Activated T-cell treated with anti-CD3 and anti-CD28 coated beads, Interleukin-2, amount 50 U/mL, for 72 hours (primary cell): ENCODE measurements at places on chromosomes 2 and 18. TPM values are rescaled to one million over a fixed set of nuclear protein-coding genes. Genes with fewer than 3 reads are reported as not detected.

DYNAP gene
- not detected for total RNA-seq

- H3K27ac ChIP-seq = no peak overlapping the region
- no peak overlapping the region for H3K4me3 ChIP-seq
- H3K27me3 ChIP-seq = peaks cover 41% of the 10 kb centered on the region
These were observed 393.5 kb downstream of the MTX2 start for GRCh38 chr2:176662753-176663152.

DNA sequence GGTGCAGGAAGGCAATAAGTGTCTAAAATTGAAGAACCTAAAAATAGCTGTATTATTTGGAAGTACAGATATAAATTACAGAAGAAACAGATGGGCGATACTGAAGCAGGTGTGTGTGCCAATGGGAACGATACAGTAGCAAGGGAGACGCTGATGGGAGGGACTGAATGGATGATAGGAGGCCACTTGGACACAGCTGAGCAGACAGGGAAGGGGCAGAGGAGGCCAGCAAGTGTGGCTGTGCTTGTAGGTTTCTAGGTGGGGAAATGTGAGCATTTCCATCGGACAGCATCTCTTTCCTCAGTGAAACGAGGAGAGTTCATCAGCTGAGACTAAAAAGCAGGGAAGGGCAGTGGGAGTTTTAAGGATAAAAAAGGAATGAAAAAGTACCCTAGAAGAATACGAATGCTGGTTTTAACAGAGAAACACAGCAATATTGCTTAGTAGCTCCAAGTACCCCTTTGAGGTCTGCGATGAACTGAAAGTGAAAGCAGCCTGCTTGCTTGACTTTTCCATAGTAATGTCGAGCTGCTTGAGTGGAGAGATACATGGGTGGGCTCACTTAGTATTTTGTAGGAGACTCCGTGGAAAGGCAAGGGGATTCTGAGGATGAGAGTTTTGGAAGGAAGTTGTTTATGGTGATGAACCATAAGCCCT is 91.7 kb upstream of the EPC2 start:
- no peak overlapping the region for H3K27ac ChIP-seq
- H3K36me3 ChIP-seq = no peaks in the 10 kb centered on the region
- no peaks in the 10 kb centered on the region for H3K27me3 ChIP-seq
- peak; percentile 38 for DNase-seq
- H3K4me1 ChIP-seq = no peaks in the 10 kb centered on the region

- no peak overlapping the region for H3K4me3 ChIP-seq
- DNase-seq = no peak
- peaks cover 23% of the 10 kb centered on the region for H3K4me1 ChIP-seq
- no peaks in the 10 kb centered on the region for H3K27me3 ChIP-seq
These were observed 90.7 kb upstream of the ITGA6 start for GRCh38 chr2:172336681-172337080.

TUBA3E gene
- total RNA-seq = not detected

TMEM178A gene
- total RNA-seq = 1.9 TPM

DNA sequence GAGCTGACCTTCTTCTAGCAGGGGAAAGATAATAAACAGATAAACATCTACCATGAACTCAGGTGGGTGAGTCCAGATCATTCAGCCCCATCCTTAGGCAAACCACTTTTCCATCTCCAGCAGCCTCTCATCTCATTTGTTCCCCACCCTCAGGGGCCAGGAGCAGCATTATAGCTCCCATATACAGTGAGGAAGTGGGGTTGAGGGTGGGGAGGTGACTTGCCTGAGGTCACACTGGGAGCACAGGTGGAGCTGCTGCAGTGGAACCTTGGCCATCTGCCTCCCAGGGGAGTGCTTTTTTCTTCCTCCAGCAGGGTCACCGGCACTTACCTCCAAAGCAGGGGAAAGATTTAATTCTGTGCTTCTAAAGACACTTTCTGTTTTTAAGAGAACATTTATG is 212.5 kb upstream of the SMAD2 start:
- H3K4me3 ChIP-seq = no peak overlapping the region
- no peaks in the 10 kb centered on the region for H3K36me3 ChIP-seq
- H3K27ac ChIP-seq = no peak overlapping the region
- H3K27me3 ChIP-seq = peaks cover 41% of the 10 kb centered on the region
- H3K4me1 ChIP-seq = peaks cover 2% of the 10 kb centered on the region

- H3K36me3 ChIP-seq = peaks cover 13% of the 10 kb centered on the region
- no peak for DNase-seq
- no peaks in the 10 kb centered on the region for H3K27me3 ChIP-seq
- peaks cover 22% of the 10 kb centered on the region for H3K4me1 ChIP-seq
- no peak overlapping the region for H3K27ac ChIP-seq
- no peak overlapping the region for H3K4me3 ChIP-seq
These were observed 96.4 kb downstream of the CERS6 start for GRCh38 chr2:168552450-168552856.

GRCh38 chr2:23828986-23829385 is 97.9 kb downstream of the ATAD2B start:
- peaks cover 13% of the 10 kb centered on the region for H3K4me1 ChIP-seq
- no peak overlapping the region for H3K27ac ChIP-seq
- no peak for DNase-seq
- no peaks in the 10 kb centered on the region for H3K27me3 ChIP-seq

GRCh38 chr18:54561706-54562267 is 29.3 kb upstream of the DYNAP start:
- no peak overlapping the region for H3K27ac ChIP-seq
- no peaks in the 10 kb centered on the region for H3K4me1 ChIP-seq
- no peak for DNase-seq
- H3K36me3 ChIP-seq = no peaks in the 10 kb centered on the region

DNA sequence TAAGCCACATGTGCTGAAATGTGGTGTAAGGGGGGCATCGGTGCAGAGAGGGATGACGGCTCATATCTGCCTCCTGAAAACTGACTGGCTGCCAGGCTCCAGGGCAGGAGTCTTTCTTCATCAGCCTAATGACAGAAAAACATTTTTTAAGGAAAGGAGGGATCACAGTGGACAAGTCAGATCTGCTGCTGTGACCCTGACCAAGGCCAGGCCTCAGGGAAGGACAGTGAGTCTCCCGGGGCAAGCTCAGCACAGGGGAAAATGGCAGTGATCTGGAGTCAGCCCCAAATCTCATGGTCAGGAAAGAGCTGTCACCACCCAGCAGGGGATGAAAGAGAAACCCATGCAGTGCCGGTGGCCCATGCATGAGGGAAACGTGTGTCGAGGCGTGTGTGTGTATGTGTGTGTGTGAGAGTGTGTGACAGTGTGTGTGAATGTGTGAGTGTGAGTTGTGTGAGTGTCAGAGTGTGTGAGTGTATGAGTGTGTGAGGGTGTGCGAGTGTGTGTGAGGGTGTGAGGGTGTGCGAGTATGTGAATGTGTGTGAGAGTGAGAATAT is 134.5 kb downstream of the INHBB start:
- H3K36me3 ChIP-seq = no peaks in the 10 kb centered on the region
- no peaks in the 10 kb centered on the region for H3K4me1 ChIP-seq
- H3K4me3 ChIP-seq = no peak overlapping the region
- no peak overlapping the region for H3K27ac ChIP-seq
- H3K27me3 ChIP-seq = no peaks in the 10 kb centered on the region

ITGA4 gene
- total RNA-seq = 47.3 TPM

GRCh38 chr2:38380397-38381130 is 3.5 kb upstream of the ATL2 start:
- H3K36me3 ChIP-seq = no peaks in the 10 kb centered on the region
- no peak for DNase-seq
- no peaks in the 10 kb centered on the region for H3K27me3 ChIP-seq
- peak overlapping the region; percentile 11 for H3K4me3 ChIP-seq
- H3K27ac ChIP-seq = no peak overlapping the region

DNA sequence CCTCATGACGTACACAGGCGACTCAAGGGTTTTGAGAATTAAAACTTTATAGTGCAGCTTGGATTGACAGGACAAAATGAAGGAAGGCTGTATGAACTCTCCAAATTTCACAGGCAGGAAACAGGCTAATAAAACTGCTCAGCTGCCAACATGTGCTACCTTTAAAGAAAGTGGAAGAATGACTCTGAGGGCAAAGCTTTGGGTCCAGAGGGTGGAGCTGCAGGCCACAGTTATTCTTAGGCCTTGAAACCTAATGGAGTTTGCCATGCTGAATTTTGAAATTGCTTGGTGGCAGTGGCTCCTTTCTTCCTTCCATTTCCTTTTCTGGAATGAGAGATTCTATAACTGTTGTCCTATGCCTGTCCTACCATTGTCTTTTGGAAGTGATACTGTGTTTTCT is 34.8 kb downstream of the HAT1 start:
- H3K27ac ChIP-seq = no peak overlapping the region
- peaks cover 14% of the 10 kb centered on the region for H3K4me1 ChIP-seq
- H3K4me3 ChIP-seq = no peak overlapping the region
- H3K36me3 ChIP-seq = peaks cover 13% of the 10 kb centered on the region

GRCh38 chr2:105822186-105822585 is 77.5 kb downstream of the NCK2 start:
- peak overlapping the region; percentile 97 for H3K27ac ChIP-seq
- H3K4me3 ChIP-seq = peak overlapping the region; percentile 58
- H3K36me3 ChIP-seq = peaks cover 12% of the 10 kb centered on the region
- peak; percentile 32 for DNase-seq

DNA sequence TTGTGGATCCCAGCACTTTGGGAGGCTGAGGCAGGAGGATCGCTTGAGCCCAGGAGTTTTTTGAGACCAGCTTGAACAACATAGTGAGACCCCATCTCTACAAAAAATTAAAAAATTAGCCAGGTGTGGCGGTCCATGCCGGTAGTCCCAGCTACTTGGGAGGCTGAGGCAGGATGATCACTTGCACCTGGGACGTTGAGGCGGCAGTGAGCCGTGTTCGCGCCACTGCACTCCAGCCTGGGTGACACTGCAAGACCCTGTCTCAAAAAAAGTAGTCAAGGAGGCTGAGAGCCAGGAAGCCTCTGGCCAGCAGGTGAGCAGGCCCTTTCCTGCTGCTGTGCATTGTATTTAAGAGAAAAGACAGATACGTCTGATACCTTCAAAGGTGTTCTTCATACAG is 11.1 kb upstream of the PROC start:
- peaks cover 29% of the 10 kb centered on the region for H3K4me1 ChIP-seq
- no peaks in the 10 kb centered on the region for H3K36me3 ChIP-seq
- no peak for DNase-seq
- H3K27ac ChIP-seq = no peak overlapping the region
- peak overlapping the region; percentile 66 for H3K4me3 ChIP-seq

DNA sequence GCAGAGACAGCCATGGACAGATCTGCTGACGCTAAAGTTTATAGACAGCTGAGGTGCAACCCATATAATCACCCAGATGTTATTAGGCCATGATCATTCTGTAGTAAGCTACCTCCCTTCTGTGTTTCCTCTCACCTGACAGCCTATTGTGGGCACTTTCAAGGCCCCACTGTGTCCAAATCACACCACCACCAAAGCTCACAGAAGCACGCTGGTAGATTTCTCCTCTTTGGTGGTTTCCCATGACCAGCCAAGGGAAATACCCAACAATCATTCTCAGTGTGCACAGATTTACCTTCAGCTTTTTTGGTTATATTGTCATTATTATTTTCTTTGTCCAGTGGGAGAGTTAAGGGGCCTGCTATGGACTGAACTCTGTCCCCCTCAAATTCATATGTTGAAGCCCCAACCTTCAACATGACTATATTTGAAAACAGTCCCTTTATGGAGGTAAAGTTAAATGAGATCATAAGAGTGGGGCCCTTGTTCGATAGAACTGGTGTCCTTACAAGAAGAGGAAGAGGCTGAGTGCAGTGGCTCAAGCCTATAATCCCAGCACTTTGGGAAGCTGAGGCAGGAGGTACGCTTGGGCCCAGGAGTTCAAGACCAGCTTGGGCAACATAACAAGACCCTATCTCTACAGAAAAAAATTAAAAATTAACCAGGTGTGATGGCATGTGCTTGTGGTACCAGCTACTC is 74.0 kb upstream of the MSH6 start:
- H3K4me1 ChIP-seq = no peaks in the 10 kb centered on the region
- H3K4me3 ChIP-seq = no peak overlapping the region
- H3K27ac ChIP-seq = no peak overlapping the region
- DNase-seq = no peak

GRCh38 chr2:237638176-237638575 is 10.8 kb downstream of the LRRFIP1 start:
- H3K4me3 ChIP-seq = no peak overlapping the region
- DNase-seq = no peak
- H3K36me3 ChIP-seq = no peaks in the 10 kb centered on the region
- no peak overlapping the region for H3K27ac ChIP-seq

DNA sequence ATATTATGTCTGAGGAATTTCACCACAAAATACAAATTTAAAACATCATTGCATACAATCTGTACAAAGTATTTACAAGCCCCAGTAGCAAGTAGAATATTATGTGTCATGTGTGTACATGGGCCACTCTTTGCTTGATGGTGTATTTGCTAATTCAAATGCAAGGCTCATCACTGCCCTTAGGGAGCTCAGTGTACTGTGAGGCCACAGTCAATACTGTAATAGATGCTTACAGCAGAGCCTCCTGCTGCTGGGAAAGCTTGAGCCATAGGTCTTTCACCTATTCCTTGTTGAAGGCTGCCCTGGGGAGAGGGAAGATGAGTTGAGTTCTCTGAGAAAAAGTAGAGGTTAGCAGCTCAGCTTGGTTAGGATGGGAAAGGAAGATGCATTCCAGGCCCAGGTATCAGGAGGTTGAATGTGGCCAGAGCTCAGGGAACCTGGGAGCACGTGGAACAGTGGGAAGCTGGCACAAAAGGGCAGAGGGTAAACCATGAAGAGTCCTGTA is 189.6 kb downstream of the LRP1B start:
- H3K4me1 ChIP-seq = no peaks in the 10 kb centered on the region
- H3K27ac ChIP-seq = no peak overlapping the region
- DNase-seq = no peak

LCT gene
- 0.29 TPM for total RNA-seq

- no peaks in the 10 kb centered on the region for H3K36me3 ChIP-seq
- no peak overlapping the region for H3K4me3 ChIP-seq
- H3K27ac ChIP-seq = no peak overlapping the region
- H3K4me1 ChIP-seq = no peaks in the 10 kb centered on the region
- H3K27me3 ChIP-seq = peaks cover 8% of the 10 kb centered on the region
These were observed 41.8 kb downstream of the CFAP221 start for GRCh38 chr2:119586085-119586484.

DNA sequence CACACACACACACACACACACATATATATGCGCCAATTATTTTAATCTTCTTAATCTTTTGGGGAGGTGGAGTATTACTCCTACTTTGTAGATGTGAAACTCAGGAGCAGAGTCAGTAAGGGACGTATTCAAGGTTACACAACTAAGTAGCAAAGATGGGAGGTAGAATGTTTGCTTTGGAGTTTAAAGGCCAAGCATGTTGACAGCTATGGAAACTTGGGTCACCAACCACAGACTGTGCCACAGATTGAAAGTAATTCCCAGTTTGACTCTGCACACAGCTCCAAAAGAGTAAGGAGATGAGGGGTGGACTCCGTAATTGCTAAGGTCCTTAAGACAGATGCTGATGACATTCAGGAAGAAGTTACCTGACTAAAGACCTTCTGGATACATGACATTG is 124.8 kb upstream of the ITGB6 start:
- peak overlapping the region; percentile 15 for H3K27ac ChIP-seq
- H3K4me3 ChIP-seq = peak overlapping the region; percentile 57
- H3K27me3 ChIP-seq = peaks cover 4% of the 10 kb centered on the region
- DNase-seq = peak; percentile 24
- H3K36me3 ChIP-seq = peaks cover 2% of the 10 kb centered on the region

GRCh38 chr2:240921995-240922244 is 15.8 kb downstream of the CROCC2 start:
- H3K4me3 ChIP-seq = no peak overlapping the region
- no peak overlapping the region for H3K27ac ChIP-seq
- no peak for DNase-seq
- H3K4me1 ChIP-seq = no peaks in the 10 kb centered on the region
- no peaks in the 10 kb centered on the region for H3K36me3 ChIP-seq

ICOS gene
- 196 TPM for total RNA-seq

GRCh38 chr2:63790906-63791305 is 50.8 kb upstream of the UGP2 start:
- H3K4me3 ChIP-seq = no peak overlapping the region
- no peak overlapping the region for H3K27ac ChIP-seq
- peaks cover 15% of the 10 kb centered on the region for H3K4me1 ChIP-seq

MYL1 gene
- not detected for total RNA-seq
